HepG2 (cell line): ENCODE measurements at places on chromosomes 12 and 14. TPM values are rescaled to one million over a fixed set of nuclear protein-coding genes. Genes with fewer than 3 reads are reported as not detected.
A peak's percentile ranks its signal among the peaks of the same experiment; 100 is the strongest.

KLHL33 gene
- total RNA-seq = not detected in 2 replicates

GRCh38 chr12:3341594-3341993 is 149.4 kb upstream of the PRMT8 start:
- DNase-seq = no peak

- DNase-seq = no peak
Observed at GRCh38 chr14:71341156-71341555, 433.9 kb downstream of the PCNX1 start.

ARG2 gene
- total RNA-seq = 37.5 and 59.7 TPM in 2 replicates

RIMBP2 gene
- total RNA-seq = not detected in 2 replicates

MYL2 gene
- total RNA-seq = not detected in 2 replicates

- DNase-seq = no peak
Observed at GRCh38 chr14:52355526-52355925, 41.4 kb downstream of the PTGER2 start.

DNA sequence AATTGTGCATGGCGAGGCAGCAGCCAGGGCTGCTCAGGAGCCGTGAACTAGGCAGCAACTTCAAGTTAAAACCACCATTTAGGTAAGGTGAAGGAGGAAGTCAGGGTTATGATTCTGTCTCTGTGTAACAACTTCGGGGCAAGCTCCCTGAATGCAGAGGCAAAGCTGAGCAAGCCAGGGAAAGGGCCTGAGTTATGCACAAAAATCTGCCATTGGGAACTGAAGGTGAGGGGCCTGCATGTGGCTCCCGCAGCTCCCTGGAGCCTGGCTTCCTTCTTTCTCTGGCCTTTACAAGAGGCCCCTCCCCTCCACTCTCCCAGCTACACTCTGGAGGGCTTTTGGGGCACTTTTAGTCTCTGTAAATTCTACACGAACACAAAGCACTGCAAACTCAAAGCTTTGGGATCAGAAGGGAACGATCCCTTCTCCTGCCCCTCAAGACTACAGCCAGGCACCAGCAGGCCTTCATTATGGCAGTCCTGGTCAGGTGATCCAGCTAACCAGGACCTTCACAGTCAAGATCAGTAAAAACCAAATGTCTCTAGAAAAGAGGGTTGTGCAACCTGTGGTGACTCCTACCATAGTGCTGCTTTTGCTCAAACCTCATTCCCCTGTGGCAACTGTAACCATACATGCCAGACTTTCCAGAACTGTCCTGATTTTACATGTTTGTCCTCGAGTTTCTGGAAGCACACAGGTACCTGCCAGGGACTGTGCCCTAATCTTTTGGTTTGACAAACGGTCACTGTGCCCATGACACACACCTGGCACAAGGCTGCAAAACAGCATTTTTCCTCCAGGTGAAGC is 67.2 kb upstream of the PTGR2 start:
- no peak for DNase-seq

BBOF1 gene
- total RNA-seq = 2.3 and 2.4 TPM in 2 replicates

SLC5A8 gene
- total RNA-seq = not detected in 2 replicates

GRCh38 chr12:124105546-124105945 is 132.5 kb downstream of the ZNF664 start:
- no peak for DNase-seq

TAS2R43 gene
- 1.7 TPM in 1 of 2 replicates, not detected in the other for total RNA-seq

GRCh38 chr14:61705017-61705416 is 9.7 kb downstream of the HIF1A start:
- no peak for DNase-seq

- no peak for DNase-seq
Observed at GRCh38 chr14:67529947-67530935, 2.8 kb upstream of the PLEKHH1 start.

DNA sequence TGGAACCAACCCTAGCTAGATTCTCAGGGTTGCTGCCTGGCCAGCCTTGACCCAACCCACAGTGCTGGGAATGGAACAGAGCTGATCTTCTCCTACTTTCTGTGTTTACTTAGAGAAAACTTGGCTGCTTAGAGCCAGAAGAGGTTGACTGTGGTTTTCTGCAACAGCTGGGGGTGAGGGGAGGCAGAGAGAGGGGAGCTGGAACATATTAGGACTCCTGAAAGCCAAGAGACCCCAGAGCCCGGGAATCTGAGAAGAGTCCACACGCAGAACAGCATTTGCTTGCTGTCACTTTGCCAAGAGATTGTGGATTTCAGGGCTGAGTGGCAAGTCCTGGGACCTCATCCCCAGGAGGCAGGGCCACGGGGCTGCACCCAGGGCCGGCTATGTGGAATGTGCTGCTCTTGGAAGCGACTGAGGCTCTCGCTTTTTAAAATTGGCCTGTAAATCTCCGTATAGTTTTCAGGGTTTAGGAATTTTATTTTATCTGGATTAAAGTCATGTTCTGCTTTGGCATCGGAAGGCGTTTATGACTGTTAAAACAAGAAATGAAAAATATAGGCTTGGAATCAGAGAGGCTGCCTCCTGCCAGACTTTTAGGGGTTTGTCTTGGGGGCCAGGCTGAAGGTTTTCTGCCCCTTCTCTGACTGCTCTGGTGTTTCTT is 22.3 kb upstream of the MED13L start:
- no peak for DNase-seq

- no peak for DNase-seq
Observed at GRCh38 chr12:5430641-5431603, 986 bp upstream of the NTF3 start.

DNA sequence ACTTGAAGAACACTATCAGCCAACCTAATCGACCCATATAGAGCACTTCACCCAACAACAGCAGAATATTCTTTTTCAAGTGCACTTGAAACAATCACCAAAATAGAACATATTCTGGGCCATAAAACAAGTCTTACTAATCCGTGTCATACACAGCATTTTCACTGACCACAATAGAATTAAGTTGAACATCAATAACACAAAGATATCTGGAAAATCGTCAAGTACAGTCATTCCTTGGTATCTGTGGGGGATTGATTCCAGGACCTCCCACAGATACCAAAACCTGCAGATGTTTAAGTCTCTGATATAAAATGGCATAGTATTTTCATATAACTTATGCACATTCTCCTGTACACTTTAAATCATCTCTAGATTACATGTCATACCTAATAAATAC is 295.7 kb downstream of the BCL11B start:
- DNase-seq = no peak

GRCh38 chr14:61475316-61475715 is 153.9 kb downstream of the PRKCH start:
- DNase-seq = peak; percentile 67

DNA sequence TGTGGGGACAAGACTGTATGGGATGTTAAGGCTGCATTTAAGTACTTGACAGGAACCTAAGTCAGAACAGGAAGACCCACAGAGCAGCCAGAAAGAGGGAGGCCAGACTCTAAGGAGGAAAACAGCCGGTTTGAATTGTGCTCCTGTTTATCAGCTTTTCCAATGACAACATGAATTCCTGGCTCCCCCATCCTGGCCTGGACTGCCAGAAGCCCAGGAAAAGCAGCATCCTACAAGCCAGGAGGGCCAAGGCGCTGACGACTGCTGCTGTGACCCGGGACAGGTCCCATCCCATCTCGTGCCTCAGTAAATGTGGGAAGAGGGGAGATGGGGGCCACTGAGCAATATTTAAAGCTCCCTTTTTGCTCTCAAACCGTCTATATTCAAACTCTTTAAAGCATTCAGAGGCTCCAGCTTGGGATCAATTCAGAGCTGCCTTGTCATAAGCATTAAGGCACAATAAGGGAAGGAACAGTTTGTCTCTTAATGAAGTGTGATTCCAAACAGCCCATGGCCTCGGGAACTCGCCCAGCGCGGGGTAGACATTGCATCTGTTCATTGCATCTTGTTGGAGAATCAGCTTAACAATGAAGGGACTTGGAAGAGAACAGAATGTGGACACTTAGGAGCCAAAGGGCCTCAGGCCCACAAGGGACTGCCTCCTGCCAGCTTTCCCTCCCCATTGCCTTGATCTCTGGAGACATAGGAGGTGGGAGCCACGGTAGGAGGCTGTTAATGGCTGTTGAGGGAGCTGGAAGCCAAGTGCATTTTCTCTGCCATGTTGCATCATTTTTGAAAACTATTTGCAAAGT is 49.6 kb downstream of the CMKLR1 start:
- DNase-seq = no peak

GRCh38 chr12:1939801-1940607 is 21.6 kb upstream of the CACNA2D4 start:
- peak; percentile 55 for DNase-seq

GRCh38 chr14:73612339-73613045 is at the start of gene ACOT6:
Gene ACOT6 (plus strand): TSS chr14:73612517. CDS start chr14:73612572, 55 bp downstream.
- DNase-seq = peak; percentile 79

DNA sequence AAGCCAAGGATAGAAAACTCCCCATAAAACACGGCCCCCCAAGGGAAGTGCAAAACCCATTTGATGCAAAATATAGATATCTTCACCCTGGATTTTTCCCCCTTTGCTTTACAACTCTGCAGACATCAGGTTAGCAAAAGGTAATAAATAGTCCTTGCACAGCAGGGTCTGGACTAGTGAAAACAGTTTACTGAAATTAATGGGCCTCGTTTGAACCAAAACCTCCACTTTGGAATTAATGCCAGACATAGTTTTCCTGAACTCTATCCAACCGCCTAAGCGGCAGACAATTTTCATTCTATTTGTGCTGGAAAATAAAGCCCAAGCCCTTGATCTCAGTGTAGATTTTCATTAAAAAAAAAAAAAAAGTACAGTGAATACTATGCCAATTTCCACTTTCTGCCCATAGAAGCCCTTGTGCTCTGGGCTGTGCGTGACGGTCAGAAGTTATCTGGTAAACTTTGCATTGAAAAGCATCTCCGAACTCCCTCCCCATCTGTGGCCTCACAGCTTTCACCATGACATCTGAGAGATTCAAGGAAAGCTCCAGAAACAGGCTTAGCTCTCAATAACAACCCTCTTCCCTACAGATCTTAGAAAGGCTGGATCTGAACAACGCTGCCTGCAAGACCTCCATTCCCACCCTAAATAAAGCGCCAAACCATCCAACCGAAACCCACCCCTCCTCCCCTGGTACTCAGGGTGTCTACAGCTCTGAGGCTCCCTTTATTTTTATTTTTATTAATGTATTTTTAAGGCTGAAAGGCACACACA is 11.0 kb upstream of the IRF2BPL start:
- DNase-seq = no peak

EIF2S1 gene
- 246 and 389 TPM in 2 replicates for total RNA-seq

- DNase-seq = no peak
Observed at GRCh38 chr14:56199982-56200577, 81.9 kb downstream of the PELI2 start.

BEST3 gene
- not detected in 2 replicates for total RNA-seq

- DNase-seq = no peak
Observed at GRCh38 chr12:132144810-132145168, 532 bp downstream of the NOC4L start.

IFNG gene
- not detected in 2 replicates for total RNA-seq

OR4N2 gene
- total RNA-seq = not detected in 2 replicates

GPR84 gene
- not detected in 2 replicates for total RNA-seq

SMCO2 gene
- not detected in 2 replicates for total RNA-seq
